Germinal center (tissue), 1 donor: ENCODE measurements at places on chromosomes 6 and 20.

DNA sequence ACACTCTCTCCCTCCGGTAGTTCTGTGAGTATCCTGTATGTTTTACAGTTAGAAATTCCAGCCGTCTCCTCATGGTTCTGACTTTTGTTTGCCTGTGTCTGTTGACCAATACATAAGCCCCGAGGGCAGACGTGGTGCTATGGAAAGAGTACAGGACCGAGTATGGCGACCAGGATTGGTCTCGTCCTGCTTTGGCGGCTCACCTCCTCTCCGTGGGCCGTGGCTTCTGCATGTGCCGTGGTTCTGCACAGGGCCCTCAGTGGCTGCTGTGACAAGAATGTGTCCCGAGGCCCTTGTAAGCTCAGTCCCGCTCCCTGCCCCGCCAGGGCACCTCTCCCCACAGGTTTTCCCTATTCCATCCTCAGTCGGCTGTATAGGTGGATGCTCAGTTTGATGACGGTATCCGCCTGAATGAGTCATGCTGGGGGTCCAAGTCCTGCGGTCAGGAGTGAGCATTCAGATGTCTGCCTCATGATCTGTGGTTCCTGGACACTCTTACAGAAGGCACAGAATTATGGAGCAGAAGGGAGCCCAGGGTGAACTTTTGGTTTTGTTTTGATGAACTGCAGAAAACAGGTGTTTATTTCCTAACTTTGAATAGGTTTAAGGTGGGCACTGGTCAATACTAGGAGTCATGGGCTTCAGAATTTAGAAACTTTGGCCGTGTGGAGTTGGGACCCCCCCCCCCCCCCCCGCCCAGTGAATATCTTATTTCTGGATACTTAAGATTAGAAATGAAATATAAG is 1.2 kb downstream of the ARFGAP1 start:
- no peak for DNase-seq

DNA sequence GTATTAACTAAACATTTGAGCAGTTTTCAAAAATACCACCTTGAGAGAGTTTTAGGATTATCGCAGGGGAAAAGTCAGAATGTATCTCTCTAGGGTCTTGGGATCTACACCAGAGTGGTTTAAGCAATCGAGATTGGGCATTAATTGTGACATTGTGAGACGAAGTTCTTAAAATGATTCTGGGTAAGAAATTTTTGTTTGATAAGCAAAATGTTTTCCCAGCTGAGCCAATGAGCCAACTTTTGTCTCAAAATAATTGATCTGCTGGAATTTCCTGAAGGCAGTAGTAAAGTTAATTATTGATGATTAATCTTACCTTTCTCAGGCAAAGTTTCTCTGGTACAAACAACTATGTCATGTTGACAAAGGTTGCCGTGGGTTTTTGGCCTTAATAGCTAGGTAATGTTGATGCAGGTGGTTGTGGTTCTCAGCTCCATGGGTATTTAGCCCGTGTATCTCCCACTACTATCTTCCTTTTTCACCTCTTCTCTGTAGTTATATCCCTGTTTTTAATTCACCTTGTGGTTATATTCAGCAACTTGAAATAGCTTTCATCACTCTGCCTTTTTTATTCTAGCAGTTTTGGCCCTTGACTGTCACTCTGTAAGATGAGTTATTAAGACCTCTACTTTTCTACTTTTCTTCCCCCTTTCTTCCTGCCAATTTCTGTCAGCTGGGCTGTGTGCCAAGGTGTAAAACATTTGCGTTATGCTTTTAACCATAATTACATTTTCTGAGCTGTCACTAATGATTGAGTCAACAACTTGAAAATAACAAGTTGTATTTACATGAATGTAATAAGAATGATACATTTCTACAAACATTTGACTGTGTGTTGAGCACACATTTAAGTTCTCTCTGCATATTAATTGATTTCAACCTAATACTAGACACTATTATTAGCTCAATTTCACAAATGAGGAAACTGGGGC is 368.3 kb upstream of the BTBD3 start:
- DNase-seq: no peak

DNA sequence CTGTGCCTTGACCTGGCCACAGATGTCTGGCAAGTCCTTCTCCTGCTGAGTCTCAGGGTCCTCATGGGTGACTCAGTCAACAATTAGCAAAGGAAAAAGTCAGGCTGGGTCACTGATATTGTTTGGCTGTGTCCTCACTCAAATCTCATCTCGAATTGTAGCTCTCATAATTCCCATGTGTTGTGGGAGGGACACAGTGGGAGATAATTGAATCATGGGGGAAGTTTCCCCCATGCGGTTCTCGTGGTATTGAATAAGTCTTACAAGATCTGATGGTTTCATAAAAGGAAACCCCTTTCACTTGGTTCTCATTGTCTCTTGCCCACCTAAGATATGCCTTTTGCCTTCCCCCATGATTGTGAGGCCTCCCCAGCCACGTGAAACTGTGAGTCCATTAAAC is 45.7 kb downstream of the PREX1 start:
- DNase-seq: no peak

DNA sequence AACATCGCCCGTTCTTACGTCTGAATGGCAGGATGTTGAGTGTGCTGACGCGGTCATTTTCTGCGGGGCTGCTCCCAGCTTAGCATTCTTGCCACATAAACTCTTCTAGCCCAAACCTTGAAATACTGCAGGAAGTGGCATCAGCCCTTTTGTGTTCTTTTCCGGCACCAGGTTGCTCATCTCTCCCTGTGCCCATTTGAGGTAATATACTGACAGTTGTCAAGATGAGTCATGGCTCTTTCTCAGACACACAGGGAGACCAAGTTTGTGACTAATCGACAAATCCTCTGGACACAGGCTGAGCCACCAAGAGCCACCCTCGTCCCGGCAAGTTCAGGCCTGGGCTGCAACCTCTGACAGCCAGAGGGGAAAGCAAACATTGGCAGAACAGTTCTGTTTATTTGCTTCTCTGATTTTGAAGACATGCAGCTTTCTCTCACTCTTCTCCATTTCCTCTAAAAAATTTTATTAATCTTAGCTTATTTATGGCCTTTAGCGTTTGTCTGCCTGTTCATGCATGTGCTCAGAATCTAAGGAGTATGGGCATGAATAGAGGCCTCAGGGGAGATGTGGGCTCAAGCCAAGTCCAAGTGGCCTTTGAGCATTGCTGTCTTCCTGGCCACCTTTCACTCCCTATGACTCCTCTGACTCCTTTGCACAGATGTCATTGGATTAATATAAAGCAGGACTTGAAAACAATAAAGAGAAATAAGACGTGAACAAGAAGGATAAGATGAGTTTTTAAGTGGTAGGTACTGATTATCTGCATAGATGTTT is 328.2 kb upstream of the JAG1 start:
- no peak for DNase-seq

GRCh38 chr6:117072134-117072533 is 193.2 kb upstream of the VGLL2 start:
- no peak for DNase-seq

DNA sequence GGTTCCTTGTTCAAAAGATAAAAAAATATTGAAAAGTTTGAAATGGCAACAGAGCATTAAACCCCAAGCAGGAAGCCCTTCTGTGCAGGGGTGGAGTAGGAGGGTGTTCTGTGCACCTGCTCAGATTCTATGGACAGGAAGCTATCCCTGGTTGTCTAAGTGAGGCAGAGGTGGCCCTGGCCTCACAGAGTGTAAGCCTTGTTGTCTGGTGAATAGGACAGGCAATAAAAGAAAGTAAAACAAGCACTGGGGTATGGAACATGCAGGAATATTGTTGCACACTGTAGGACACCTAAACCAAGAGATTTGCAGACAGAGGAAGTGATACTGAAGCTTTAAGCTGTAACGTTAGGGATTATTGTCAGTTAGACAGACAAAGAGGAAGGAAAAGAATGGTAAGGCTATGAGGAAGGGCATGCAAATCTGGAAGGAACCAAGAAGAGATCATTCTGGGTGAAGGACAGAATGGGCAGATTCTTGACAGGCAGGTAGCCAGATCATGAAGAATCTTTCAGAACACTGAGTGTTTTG is 66.8 kb downstream of the TBC1D7 start:
- DNase-seq: peak; percentile 59

GRCh38 chr6:43575105-43575771 is 600 bp downstream of the XPO5 start:
- DNase-seq: peak; percentile 37

DNA sequence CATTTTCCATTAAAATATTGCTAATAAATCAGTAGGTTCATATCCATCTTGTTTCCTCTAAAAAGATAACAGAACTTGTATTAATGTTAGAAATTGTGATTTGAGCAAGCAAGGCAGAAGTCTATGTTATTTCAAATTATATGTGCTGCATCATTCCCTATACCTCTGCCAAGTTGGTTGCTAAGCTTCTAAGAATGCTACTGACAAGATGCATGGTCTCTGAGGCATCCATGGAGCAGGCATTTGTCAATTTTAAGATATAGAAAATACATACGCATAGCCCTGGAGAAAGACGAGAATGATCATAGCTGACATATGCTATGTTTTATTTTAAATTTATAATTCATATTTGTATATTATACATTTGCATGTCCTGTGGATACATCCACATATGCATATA is 168.3 kb upstream of the THEMIS start:
- no peak for DNase-seq

GRCh38 chr6:16183187-16183664 is 54.3 kb downstream of the MYLIP start:
- peak; percentile 42 for DNase-seq

DNA sequence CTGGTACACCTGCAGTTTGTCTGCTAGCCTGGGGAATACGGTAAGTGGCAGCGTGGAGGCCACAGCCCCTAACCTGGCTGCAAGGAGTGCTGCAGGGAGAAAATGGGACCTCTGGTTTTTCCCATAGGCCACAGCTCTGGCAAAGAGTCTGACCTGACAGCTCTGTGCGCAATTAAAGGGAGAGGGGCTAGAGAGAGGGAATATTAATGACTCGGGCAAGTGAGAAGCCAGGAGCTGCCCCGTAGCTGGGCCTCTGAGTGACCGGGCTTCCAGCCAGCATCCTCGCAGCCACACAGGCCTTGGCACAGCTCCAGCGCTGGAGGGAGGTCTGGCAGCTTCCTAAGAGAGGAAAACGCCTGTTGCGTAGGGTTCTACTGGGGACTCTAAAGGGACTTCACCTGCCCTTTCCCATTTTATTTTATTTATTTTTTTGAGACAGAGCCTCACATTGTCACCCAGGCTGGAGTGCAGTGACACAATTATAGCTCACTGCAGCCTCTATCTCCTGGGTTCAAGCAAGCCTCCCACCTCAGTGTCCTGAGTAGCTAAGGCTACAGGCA is 18.2 kb upstream of the OCSTAMP start:
- no peak for DNase-seq

DNA sequence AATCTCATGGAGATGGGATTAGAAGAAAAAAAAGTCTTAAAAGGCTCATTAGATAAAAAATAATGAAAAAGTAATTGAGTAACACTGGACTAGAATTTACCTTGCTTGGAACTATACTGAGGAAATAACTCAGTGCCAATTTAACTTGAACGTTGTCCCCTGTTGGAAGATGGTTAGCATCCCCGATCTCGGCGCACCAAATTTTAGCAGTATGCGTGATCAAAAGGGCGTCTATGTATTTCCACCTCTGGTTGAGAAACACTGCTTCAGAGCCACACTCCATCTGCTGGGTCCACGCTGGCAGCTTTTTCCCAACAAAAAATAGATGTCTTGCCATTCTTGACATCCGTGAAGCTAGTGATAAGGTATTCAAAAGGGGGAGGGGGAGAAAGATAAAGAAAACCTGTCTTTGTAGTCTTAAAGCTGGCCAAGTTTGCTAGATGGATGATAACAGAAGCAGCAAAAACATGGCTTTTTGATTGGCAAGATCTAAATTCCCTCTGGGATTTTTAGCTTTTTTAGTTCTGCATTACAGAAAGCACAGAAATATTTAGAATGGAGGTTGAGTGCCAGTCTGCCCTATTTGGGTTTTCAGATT is 6.4 kb downstream of the HINT3 start:
- no peak for DNase-seq

- DNase-seq: no peak
Measured at GRCh38 chr6:40350747-40351217, 236.4 kb downstream of the LRFN2 start.

GRCh38 chr6:158344534-158344933 is 32.3 kb downstream of the TULP4 start:
- DNase-seq: no peak

DNA sequence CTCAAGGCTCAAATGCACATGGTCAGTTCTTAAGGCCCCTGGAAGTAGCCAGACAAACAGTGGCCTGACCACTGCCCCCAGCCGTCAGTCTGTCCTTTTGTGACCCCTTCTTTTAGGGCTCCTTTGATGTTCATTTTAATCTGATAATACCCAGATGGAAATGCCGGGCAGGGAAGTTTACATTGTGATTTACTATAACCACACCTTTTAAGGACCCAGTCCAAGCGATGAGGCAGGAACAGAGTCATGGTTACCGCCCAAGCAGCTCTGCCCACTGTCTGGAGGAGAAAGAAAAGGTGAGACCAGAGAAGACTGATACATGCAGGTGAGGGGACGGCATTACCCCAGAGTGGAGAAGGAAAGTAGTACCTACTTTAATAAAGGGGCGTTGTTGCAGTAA is 110.6 kb downstream of the PLEKHG1 start:
- DNase-seq: no peak

DNA sequence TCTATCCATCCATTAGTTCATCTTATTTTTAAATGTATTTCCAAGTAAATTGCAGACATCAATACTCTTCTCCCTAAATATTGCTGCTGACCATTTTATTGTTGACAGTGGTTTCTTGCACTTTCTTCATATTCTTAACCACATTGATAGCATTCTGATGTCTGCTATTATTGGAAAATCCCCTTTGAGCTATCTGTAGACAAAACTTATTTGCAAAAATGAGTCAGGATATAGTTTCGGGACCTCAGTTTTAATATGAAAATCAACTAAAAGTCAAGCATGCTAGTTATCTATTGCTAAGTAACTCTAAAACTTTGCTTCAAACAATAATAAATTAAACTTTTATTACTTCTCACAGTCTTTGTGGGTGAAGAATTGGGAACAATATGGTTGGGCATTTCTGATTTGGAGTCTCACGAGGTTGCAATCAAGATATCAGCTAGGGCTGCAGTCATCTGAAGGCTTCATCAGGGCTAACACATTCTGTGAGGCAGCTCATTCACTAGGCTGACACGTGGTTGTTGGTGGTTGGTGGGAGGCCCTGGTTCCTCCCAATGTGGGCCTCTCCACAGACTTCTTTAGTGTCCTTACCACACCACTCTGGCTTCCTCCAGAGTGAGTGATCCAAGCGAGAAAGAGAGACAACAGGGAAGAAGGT is 32.7 kb downstream of the CD109 start:
- DNase-seq: no peak

DNA sequence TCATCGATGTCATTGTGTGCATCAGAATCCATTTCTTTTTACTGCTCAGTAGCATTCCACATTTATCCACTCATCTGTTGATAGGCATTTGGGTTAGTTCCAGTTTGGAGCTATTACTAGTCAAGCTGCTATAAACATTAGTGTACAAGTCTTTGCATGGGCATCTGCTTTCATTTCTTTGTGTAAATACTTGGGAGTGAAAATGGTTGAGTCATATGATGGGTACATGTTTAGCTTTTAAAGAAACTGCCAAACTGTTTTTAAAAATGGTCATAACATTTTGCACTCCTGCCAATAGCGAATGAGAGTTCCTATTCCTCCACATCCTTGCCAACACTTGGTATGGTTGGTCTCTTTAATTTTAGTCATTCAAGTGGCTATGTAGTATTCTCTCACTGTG is 21.2 kb upstream of the SLC22A2 start:
- no peak for DNase-seq
